Activated CD8-positive, alpha-beta memory T cell treated with anti-CD3 and anti-CD28 coated beads for 4 hours (primary cell): ENCODE measurements at places on chromosomes 12 and 14.

DNA sequence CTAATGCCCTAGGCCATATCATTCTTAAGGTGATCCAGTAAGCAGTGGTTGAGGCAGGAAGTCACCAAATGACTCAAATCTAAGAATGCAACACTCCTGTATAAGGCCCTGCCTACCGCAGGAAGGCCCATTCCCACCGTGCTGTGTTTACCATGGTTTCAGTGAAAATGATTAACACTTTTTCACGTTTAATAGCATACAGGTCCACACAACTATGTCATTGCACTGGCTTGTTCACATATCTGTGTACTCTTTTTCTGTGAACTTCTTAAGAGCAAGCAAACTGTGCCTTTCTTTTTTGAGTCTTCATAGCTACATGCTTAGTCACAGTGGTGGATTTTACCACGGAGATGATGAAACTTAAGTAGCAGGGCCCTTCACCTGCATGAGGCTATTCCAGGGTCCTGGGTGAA is 214.9 kb downstream of the CNTN1 start:
- DNase-seq = no peak

GRCh38 chr12:11969437-11970154 is 101.1 kb upstream of the BCL2L14 start:
- DNase-seq = no peak

- no peak for DNase-seq
These were observed 40.1 kb upstream of the MTERF2 start for GRCh38 chr12:107026806-107027635.

- DNase-seq = no peak
These were observed 73.5 kb downstream of the RIN3 start for GRCh38 chr14:92586963-92587699.

DNA sequence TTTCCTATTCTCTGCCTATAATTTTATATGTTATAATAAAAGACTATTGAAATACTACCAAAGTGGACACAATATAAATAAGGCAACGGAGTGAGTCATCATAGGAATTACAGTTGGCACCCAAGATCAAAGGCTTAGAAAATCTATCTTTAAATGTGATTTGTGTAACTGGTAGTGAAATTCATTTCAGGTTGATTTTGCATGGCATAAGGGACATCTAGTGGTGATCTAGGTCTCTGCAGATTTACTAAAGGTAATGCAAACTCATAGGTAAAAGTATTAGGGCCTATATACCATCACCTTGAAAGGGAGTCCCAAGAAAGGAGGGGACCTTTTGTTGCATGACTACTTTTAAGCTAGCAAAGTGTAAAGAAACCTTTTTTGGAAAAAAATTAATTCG is 527.2 kb downstream of the NRXN3 start:
- no peak for DNase-seq

GRCh38 chr14:71780075-71780474 is 152.2 kb upstream of the RGS6 start:
- no peak for DNase-seq

- DNase-seq = no peak
These were observed 18.8 kb upstream of the PRICKLE1 start for GRCh38 chr12:42608196-42608825.

- DNase-seq = no peak
These were observed 602.9 kb downstream of the DIO2 start for GRCh38 chr14:79608446-79608845.

DNA sequence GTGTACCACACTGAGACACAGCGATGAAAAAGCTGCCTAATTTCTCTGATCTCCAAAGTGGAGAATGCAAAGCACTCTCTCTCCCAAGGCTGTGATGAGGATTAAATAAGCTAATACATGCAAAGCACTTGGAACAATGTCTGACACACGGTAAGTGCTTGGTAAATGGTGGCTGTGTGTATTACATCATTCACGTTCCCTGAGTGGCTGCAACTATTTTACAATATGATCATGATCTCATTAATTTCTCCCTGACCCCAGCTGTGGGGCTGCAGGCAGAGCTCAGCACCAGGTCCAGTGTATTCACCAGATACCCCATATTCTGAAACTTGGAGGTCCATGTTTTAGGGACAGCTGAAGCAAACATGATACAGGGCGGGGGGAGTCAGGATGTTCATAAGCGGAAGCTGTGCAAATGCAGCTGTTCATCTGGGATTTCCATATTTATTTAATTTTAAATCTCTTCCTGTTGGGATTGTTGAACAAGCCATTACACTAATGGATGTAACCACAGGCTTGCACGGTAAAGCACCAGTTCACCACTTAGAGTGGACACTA is 106.4 kb downstream of the CCDC60 start:
- DNase-seq = no peak

- DNase-seq = no peak
These were observed 86.6 kb downstream of the FOXN4 start for GRCh38 chr12:109222496-109222895.

DNA sequence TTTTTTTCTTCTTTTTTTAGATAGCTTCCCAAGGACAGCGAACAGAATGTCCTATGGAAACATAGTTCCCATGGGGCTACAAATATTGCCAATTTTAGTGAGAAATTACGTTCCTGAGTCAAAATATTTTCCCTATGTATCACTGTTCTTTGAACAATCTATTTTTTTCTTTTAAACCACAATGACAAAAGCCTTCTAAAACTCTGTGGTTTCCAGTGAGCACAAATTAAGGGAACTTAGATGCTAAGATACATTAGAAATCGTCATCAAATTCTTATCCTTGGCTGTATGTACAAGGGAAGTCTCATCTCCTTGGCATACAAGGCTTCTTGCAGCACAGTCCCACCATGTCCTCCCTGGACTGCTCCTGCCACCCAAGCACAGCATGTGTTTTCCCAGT is 17.9 kb downstream of the CPM start:
- DNase-seq = no peak
